ENCODE measurements at places on chromosomes 16 and 17.
A peak's percentile ranks its signal among the peaks of the same experiment; 100 is the strongest.

DNA sequence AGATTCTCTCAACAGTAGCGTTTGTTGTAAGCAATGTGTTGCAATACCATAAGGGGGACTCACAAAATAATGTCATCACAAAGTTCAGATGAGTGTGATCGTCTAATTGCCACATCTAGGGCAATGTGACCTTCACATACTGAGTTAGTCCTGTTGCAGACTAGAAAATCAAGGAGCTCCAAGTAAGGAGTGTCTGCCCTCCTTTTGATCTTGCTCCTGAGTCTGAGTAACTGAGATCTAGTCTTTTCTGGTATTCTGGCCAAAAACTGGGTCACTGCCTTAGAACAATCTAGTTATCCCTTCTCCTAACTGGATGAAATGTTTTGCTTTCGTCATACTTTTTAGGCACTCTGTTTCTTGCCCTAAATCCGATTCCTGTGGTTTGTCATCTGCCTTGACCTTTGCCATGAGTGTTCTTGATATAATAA lies 712.1 kb downstream of the CDH11 start:
- DNase-seq = peak; percentile 2

GRCh38 chr16:1858189-1858865 lies 13.6 kb downstream of the MEIOB start:
- DNase-seq = no peak

GRCh38 chr17:42618442-42619150 lies 9.1 kb downstream of the TUBG1 start:
- DNase-seq = no peak

DNA sequence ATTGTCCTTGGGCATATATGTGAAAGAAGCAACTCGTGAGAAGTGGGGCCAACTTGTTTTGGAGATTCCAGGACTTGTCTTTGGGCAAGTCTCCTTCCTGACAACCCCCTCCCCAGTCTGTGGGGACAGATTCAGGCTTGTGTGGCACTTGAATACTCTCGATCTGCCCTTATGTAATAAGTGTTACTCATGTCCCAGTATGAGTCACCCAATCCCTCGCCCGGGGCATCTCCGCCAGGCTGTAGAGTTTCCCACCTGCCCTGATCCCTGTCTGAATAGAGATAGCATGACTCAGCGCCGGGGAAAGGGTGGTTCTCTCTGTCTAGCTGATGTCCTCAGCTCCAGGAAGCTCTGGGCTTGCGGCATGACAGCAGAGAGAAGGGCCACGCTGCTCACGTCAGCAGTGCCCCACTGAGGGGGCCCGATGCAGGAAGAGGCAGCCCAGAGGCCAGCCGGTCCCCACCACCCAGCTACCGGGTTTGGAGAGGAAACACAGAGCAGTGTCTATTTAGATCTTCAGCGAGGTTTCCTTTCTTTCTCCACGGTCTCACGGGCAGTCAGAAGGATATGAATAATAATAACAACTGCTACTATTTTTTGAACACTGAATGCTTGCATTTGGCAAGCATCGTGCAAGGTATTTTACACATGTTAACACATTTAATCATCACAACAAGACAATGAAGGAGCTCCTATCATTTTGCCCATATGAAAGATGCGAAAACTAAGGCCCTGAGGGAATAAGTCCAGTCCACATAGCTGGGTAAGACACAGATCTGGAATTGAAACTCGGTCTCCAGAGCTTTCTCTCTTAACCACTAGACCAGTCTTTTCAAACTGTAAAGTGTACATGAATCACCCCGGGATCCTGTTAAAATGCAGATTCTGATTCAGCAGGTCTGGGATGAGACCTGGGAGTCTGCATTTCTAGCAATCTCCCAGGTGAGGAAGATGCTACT lies 426.7 kb upstream of the MAF start:
- peak; percentile 54 for DNase-seq

DNA sequence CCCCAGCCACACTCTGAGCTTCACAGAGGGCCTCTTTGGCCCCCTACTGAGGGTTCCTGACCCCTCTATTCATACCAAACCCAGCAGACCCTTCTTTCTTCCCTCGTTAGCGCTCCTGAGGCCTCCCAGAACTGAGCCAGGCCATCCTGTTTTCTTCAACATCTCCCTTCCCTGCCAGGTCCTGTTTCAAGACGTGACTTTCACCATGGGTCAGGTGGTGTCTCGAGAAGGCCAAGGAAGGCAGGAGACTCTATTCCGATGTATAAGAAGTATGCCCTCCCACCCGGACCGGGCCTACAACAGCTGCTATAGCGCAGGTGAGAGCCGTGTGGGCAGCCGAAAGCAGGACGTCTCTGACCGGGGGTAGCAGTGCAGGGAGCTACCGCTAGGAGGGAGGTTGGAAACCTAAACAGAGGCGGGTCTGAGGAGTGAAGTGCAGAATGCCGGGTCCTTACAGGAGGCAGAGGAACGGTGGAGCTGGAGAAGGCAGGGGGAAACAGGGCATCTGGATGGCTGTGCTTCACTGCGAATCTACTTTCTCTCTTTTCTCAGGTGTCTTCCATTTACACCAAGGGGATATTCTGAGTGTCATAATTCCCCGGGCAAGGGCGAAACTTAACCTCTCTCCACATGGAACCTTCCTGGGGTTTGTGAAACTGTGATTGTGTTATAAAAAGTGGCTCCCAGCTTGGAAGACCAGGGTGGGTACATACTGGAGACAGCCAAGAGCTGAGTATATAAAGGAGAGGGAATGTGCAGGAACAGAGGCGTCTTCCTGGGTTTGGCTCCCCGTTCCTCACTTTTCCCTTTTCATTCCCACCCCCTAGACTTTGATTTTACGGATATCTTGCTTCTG lies 1.3 kb upstream of the SENP3 start:
- DNase-seq = peak; percentile 77

DNA sequence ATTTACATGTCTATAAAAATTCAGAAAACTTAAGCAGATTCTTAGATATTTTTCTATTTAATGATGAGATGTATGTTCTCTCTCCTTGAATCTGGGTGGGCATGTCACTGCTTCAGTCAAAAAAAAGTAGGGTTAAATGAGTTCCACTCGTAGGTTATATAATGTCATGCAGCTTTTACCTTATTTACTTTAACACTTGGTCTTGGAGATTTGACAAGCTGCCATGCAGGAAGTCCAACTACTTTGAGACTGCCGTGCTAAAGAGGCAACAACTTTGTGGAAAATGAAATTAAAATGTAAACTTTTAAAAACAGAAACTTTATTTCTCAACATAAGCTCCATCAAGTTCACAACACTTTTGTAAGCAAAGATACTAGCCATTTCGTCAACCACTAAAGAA lies 1336.0 kb upstream of the CDH8 start:
- no peak for DNase-seq

- no peak for DNase-seq
These were observed 4.6 kb downstream of the PAQR4 start for GRCh38 chr16:2973605-2974318.

DNA sequence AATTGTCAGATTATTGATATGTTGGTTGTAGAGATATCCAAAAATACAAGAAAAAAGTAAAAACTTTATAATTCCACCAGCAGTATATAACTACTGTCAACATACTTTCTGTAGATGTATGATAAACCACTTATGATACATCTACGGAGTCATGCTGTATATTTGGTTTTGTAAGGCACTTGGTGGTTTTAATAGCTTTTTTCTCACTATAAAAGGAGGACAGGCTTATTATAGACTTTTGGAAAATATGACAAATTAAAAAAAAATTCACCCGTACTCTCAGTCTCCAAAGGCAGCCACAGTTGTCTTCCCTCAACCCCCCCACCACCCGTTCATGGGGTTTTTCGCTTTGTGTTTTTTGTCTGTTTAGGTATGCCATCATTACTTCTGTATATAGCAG lies 14.8 kb downstream of the RAI1 start:
- no peak for DNase-seq

DNA sequence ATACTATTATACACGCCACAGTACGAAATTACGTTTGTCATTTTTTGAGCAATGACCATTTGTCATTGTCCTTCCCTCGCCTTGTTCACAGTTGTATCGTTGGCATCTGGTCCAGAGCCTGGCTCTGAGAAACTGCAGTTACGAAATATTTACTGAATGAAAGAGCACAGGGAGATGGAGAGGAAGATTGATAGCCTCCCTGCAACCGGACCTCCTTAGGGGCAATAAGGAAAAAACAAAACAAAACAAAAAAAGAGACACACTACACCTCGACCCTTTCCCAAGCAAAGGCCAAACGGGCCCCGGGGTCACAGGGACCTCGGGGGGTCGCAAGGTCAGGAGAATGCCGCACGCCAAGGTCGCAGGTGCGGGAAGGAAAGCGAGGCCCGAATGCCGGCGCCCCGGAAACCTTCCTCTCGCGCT lies 857 bp downstream of the GOT2 start:
- DNase-seq = no peak
